ENCODE measurements at places on chromosomes 12 and 14.

DNA sequence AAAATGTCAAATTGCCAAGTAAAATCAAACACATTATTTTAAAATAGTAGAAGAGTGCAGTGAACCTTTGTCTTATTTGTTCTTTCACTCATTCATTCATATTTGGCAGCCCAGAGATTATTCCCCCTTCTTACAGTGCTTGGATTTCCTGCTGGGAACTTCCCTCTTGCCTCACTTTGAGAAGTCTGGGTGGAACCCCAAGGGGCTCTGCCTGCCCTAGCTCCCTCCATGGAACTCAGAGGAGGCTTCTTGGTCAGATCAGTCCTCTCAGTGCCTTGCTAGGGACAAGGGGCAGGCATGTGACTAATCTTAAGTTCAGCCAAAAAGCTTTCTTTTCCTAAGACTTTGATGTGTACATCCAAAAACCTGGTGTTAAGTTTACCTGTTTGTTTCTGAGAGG is 84.7 kb upstream of the OVCH1 start:
- no peak for DNase-seq

- DNase-seq, result no peak
Observed at GRCh38 chr12:112714166-112714710, 77.3 kb upstream of the RPH3A start.

DNA sequence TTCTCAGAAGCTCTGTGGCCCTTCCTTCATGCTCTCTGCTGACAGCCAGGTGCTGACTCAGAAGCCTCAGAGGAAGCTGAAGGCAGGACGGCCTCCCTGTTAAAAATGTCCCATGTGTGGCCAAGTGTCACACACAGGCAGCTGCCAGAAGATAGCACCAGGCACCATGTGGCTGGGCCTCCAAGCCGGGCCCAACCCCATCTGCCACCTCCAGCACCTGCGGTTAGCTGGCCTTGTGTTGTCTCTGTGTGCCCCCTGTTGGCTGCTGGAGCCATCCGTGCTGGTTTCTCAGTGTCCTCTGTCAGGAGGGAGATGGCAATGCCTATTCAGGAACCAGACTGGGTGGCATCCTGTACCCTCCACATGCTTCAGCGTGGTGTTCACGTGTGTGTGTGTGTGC is 63.2 kb downstream of the TSPAN11 start:
- DNase-seq, result no peak

DNA sequence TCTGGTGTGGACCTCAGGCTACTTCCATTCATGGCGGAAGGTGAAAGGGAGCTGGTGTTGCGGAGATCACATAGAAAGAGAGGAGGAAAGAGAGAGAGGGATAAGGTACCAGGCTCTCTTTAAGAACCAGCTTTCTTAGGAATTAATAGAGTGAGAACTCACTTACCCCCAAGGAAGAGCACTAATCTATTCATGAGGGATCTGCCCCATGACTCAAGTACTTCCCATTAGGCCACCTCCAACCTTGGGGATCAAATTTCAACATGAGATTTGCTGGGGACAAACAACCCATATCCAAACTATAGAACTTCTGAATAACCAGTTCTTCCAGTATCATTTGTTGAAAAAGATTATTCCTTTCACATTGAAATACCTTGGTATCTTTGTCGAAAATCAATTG is 34.0 kb upstream of the C2CD5 start:
- no peak for DNase-seq

GRCh38 chr12:76746516-76746915 is 17.4 kb upstream of the ZDHHC17 start:
- DNase-seq, result no peak

DNA sequence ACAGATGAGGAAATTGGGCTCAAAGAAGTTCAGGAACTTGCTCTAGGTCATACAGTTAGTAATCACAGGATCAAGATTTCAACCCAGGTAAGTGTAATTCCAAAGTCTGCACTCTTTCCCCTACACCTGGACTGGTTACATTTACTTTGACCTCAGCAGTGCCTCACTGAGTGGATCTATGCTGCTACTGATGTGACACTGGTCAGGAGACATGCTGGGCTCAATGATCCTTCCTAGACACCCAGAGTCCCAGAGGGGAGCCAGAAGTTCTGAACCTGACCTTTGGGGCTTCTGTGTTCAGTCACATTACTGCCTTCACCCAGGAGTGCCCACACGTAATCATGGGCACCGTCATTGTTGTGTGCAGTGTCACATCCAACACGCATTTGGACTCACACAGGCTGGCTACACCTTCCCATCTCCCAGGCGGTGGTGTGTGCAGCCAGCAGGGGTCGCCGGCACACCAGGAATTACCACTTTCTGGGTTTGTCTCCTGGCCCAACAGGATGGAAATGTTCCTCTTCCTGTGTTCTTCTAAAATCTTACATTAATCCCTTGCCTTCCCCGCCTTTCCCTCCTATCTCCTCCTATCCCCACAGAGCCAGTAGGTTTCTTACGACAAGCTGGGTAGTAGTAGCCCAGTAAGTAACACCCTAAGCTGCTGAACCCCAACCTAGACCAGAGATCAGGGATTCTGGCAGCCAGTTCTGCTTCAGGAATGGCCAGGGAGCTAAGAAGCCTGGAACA is 25.6 kb downstream of the CALCOCO1 start:
- peak; percentile 52 for DNase-seq

DNA sequence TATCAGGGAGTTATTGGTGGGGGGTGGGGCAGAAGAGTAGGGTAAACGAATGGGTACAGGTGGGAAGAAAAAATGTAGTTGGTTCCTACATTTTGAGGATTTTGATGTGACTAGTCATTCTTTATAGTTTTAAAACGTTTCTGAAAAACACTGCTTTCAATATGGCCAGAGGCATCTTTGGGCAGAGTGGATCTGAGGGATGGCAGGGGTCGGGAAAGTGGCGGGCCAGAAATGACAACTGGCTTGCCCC is 527 bp upstream of the ATP23 start:
- DNase-seq, result no peak

GRCh38 chr12:105672121-105672975 is 341.9 kb downstream of the C12orf75 start:
- no peak for DNase-seq
